ENCODE measurements at places on chromosomes 2 and 18.

DNA sequence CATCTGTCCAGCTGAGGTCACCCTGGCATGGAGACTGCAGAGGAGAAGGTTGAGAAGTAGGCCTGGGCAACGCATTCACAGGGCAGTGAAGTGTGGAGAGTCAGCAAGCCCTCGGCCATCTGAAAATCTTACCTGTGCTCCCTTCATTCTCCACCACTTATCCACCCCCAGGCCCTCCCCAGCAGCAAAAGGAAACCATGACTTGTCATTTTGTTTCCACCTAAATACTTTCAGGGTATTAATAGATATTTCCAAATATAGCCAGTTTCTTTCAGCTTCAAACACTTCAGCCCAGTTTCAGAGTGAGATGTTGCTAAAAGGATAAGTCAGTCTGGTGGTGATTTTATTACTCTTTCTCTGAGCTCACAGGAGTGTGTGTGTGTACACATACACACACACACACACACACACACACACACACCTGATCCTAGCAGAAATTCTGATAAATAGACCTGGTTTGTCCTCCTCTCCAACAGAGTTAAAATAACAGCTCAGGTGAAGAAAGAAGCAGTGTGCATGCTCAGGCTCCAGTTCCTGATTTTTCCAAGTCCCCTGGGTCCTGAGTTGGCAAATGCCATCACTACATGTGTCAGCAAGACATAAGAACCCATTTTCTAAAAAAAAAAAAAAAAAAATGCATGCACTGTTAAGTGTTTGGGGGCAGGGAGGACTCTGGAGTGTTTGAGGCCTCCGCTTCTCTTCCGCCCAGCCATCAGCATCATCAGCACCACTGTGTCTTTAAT is 82.8 kb downstream of the LOXHD1 start:
- DNase-seq: no peak

GRCh38 chr2:215699700-215700538 is 264.1 kb upstream of the FN1 start:
- DNase-seq: no peak

DNA sequence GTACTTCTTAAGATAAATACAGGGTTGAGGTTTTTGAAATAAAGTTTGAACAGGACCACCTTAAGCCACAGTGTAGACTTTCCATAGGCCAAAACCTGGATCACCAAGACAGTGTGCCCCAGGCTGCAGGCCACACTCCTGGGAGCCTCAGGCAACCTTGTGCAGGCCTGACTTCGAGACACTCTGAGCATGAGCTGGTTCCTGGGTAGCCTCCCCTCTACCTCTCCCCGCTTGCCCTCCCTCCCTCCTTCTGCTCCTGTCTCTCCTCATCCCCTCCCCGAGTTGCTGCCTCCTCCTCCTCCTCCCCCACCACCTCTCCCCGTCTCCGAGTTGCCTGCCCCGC is 10.6 kb upstream of the PROC start:
- no peak for DNase-seq

DNA sequence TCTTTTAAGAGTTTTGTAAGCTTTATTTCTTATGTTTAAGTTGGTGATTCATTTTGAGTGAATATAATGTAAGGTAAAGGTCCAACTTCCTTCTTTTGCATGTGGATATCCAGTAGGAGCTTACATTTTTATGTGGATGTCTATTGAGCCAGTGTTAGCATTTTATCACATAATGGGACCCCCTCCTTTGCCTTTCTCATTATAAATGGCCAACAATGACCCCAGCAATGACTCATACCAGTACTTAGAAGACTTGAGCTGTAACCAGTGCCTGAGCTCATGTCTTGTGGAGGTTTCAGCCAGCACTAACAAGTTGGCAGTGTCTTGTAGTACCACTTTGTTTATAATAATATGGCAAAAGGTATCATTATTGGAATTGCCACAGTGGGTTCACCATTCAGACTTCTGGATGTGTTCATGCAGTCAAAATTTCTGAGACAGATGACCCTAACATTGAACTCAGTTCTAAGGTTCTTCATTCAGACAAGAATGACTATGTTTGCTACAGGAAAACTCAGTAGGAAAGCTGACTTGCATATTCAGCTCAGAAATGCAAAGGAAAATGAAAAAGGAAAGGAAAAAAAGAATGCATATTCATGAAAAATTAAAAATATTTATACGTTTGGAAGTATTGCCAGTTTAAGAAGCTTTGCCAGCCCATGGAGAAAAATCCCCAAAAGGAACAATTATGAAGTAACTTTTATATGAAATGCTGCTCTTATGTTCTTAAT is 41.0 kb downstream of the CDKL4 start:
- DNase-seq: no peak

- no peak for DNase-seq
Observed at GRCh38 chr18:30814446-30814845, 228.1 kb downstream of the DSC3 start.

DNA sequence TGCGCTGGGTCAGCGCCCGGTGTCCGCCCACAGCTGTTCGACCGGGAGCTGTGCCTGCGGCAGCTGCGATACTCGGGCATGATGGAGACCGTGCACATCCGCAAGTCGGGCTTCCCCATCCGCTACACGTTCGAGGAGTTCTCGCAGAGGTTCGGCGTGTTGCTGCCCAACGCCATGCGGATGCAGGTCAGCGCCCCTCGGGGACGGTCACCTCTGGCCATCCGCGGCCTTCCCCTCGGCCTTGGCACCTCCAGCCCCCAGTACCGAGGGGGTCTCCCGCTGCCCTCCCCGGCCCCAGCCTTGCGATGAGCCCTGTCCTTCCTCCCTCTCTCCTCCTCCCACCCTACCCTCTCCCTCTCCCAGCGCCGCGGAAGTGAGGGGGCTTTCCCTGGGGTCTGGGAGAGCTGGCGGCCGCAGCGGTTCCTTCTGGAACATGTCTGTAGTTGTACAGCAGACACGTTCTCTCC is 53.2 kb upstream of the GPR17 start:
- DNase-seq: no peak

GRCh38 chr2:160252278-160252887 is 52.3 kb upstream of the ITGB6 start:
- DNase-seq: no peak

- DNase-seq: no peak
Observed at GRCh38 chr2:203886661-203887151, 19.1 kb downstream of the CTLA4 start.

DNA sequence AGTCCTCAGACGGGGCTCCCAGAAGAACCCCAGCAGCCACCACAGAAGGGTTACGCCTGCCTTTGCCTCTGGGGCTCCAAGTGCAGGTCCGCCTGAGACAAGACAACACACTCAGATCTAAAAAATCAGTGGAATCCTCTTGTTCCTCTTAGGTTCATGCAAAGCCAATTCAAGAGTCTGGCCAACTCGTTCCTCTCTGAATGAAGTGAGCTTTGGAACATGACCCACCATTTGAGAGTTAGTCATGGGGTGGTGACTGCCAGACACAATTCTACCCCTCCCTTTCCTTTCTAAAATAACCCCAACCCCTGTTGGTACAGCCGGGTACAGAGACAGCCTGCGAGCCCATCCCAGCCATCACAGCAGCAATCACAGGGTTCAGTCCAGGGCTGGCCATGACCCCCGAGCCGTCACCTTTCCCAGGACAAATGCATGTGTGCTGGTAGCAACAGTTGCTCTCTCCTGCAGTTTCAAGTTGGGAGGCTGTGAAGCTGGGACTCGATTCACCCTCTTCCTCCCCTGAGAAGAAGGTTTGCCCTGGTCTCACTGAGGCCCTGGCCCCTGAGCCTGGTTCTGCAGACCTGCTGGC is 183.1 kb upstream of the SH3BP4 start:
- no peak for DNase-seq

- no peak for DNase-seq
Observed at GRCh38 chr18:49524349-49524748, 37.3 kb upstream of the C18orf32 start.

DNA sequence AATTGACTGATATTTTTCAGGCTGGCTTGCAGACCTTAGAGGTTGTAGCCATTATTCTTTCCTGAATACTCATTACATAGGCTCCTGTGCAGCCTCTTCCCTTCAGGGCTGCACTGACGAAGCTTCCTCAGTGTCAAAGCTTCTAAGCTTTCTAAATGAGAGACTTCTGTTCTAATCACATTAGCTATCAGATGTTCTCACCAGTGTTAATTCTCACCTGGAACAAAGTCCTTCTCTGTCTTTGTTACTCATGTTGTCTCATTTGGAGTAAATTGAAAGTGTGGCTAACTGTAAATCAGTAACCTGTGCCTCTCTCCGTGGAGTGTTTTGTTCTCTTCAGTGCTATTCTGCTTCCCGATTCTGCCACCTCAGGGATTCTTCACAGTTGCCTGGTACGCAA is 76.9 kb downstream of the MC4R start:
- no peak for DNase-seq

DNA sequence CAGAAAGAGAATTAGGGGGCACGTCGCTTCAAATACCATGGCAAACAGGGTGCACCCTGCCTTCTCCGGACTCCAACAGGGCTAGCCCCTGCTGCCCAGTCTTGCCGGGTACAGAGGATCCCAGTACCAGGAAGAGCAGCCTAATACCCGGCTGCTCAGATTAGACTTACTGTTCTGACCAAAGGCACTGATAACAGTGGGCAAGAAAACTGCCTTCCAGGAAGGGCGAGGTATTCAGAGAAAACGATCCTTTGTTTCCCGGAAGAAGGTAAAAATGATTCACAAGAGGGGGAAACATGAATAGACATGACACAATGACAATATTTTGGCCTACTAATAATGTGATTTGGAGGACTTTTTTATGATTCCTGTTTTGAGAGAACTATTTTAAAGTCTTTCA is 99.9 kb downstream of the SS18 start:
- no peak for DNase-seq

- no peak for DNase-seq
Observed at GRCh38 chr2:86023366-86023712, 82.3 kb downstream of the POLR1A start.

DNA sequence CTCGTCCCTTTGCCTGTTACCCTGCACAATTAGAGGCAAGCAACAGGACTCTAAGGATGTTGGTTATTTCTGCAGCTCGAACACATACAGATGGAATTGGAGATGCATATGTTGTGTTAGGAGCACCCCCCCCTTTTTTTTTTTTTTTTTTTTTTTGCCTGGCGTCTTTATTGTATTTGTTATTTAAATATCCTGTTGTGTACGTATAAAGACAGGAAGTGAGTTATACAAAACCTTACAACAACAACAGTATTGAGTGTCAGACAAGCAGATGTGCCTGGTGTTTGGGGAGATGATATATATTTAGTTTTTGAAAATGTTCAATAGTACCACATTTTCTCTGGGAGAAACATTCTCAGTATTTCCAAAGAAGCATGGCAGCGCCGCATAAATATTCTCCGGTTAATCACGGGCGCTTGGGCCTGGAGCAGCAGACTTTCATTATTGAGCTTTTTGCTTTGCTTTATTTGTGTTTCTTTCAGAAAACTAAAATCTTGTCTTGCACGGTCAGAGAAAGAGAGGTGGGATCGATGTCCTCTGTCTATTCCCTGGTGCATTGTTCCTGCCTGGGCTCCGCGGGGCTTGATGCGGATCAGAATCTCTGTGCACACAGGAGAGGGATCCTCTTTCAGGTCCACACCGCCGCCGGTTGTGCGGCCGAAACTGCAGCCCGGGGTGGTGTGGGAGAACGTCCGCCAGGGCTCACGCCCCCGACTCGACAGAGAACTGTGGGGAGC is 23.2 kb upstream of the ZNF516 start:
- no peak for DNase-seq

DNA sequence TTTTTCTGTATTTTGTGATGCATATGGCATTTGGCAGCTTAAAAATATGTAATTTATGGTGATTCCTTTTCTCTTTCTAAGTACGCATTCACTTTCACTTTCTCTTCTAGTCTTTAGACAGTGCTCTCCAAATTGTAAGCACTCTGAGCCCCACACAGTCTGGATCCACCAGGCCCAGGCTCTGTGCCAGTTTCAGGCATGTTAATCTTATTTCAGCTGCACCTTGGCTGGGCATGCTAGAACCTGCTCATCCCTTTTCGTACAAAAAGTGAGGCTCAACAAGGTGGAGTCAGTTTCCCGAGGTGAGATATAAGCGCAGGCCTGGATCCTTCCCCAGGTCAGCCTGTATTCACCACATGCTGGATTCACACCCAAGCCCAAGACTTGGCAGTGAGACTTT is 203.9 kb downstream of the MTX2 start:
- no peak for DNase-seq

DNA sequence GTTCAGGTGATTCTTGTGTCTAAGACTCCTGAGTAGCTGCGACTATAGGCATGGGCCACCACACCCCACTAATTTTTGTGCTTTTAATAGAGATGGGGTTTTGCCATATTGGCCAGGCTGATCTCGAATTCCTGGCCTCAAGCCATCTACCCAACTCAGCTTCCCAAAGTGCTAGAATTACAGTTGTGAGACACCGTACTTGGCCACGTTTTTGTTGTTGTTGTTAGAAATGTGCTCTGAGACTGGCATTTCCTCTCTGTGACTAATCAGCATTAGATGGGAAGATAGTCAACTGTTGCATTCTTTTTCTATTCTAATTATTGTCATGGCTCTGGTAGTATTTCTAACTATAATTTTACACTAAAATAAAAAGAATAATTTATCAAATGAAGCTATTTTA is 191.7 kb downstream of the CAMKMT start:
- DNase-seq: no peak

GRCh38 chr2:233424154-233424951 is 70.1 kb downstream of the DGKD start:
- no peak for DNase-seq

- no peak for DNase-seq
Observed at GRCh38 chr2:80530442-80531064, 226.0 kb upstream of the LRRTM1 start.

GRCh38 chr18:13710414-13710831 is 15.9 kb downstream of the FAM210A start:
- DNase-seq: no peak

GRCh38 chr2:134224005-134224404 is 29.9 kb upstream of the MGAT5 start:
- DNase-seq: no peak

DNA sequence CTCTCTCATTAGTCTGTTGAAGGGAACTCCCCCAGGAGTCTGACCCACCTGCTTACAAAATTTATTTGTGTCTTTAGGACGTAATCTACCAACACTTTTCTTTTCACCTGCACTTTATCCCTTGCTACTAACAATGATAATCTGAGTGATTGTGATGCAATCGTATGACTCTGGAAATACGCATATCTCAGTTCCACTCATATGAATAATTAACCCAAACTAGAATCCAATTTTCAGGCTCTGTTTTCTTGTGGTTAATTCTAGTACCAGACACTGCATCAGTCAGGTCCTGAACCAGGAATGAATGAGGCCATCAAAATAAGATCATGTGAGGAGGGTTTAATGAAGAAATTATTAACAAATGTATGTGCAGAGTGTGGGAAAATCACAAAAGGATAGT is 158.4 kb upstream of the SRD5A2 start:
- DNase-seq: no peak

DNA sequence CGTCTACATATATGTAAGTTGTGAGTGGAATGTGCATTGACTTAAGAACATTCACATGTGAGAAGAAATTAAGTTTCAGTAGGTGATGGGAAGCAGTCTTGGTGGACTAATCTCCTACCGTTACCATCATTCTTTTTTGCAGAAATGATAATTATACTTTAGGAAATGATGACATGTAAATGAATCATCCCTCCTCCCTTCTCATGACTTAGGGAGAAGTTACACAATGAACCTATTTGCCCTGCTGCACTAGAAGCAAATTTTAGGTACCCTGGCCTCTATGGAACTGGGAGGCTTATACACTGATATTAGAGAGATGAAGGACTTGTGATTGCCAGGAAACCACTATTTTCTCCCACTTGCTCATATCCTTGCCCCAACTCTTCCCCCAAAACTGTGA is 214.2 kb downstream of the CALCRL start:
- no peak for DNase-seq
